Large intestine (tissue), 12 donors: ENCODE measurements at places on chromosomes 1 and 21. TPM values are rescaled to one million over a fixed set of nuclear protein-coding genes. Genes with fewer than 3 reads are reported as not detected.

The OR2T29 gene
- polyA plus RNA-seq: not detected

- no peak for DNase-seq
Observed at GRCh38 chr1:104264521-104264920, 514.8 kb downstream of the AMY1C start.

GRCh38 chr1:5939271-5940170 lies 52.7 kb downstream of the NPHP4 start:
- DNase-seq: no peak

DNA sequence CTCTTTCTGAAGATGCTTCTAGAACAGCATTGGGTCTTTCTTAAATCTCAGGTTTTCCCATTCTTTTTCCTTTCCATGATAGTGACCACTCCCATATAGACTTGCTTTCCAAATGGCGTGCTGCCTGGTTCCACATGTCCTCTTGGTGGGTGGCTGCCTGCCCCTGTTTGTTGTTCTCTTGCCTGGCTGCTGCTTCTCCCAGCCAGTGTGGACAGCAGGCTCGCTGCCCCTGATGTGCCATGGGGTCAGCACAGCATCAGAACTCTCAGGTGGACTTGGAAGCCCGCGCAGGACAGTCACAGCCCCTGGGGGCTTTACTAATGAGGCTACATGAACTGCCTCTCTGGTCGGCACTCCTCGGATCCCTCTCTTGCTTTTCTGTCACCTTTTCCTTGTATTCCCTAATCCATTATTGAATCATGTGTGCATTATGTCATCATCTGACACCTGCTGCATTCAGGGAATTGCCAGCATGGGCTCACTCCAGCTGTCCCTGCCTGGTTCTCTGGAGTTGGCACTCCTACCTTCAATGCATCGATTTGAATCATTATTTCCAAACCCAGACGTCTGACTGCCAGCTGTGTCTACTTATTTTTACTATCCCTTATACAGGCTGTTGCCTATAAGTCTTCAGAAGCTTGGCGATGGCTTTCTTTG lies 100.5 kb upstream of the COA6 start:
- no peak for DNase-seq

DNA sequence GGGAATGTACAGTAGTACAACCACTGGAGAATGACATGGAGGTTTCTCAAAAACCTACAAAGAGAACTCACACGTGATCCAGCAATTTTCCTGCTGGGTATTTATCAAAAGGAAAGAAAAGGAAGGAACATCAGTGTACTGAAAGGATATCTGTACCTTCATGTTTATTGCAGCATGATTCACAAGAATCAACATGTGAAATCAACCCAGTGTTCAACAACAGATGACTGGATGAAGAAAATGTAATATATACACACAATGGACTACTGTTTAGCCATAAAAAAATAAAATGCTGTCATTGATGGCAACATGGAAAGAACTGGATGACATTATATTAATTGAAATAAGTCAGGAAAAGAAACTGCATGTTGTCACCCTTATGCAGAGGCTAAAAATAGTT lies 19.0 kb upstream of the CYP4A11 start:
- DNase-seq: no peak
